Amniotic stem cell (primary cell): ENCODE measurements at places on chromosomes 1 and 21.

DNA sequence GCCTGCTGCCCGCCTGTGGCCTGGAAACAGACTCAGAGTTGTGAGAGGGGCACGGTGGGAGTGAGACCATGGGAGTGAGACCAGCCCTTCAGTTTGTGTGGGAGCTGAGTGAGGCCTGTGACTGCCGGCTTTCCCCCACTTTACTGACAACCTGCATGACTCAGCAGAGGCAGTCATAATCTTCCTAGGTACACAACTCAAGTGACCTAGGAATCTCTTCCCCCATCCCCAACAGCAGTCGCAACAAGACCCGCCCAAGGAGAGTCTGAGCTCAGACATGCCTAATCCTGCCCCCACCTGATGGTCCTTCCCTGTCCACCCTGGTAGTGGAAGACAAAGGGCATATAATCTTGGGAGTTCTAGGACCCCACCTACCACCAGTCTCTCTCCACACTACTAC lies 44.2 kb downstream of the KLHL20 start:
- DNase-seq, result no peak

DNA sequence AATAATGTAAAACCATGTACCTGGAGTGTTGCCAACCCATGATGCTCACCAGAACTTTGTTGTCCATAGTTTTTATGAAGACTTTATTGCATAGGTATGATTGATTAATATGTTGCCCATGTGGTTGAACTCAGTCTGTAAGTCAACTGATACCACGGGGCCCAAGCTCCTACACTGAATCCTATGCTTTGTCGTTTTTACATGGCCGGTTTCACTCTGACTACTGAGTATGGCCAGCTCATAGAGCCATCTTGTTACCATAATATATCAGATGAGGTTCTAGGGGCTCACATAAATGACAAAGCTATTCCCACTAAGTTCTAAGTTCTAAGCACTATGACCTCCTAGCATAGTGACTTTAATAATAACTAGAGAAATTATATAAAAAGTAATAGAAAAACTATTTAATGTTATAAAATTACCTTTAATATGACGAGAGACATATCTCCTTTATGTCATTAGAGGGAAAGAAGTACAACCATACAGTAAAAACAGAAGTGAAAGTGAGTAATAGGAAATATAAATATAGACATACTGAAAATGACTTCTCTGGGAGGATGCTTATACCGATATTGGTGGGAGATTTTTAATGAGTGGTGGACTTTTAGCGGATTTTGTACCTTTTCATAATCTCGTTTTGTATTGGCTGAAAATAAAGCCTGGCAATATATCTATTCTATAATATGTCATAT lies 983.4 kb upstream of the PRMT6 start:
- no peak for DNase-seq

DNA sequence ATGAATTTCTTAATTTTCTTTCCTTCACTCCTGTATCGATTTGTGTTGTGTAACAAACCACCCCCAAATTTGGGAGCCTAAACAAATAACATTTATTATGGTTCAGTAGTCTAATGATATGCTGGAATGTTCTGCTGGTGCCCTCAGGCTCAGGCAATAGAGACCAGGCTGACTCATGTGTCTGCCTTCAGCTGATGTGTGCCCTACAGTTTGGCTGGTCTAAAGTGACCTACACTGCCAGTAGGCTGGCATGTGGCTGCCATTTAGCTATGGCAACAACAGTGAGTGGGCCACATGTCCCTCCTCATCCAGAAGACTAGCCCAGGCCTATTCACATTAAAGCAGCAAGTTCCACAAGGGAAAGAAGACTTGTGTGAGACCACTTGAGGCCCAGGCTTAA lies 115.8 kb downstream of the PTPRC start:
- no peak for DNase-seq

DNA sequence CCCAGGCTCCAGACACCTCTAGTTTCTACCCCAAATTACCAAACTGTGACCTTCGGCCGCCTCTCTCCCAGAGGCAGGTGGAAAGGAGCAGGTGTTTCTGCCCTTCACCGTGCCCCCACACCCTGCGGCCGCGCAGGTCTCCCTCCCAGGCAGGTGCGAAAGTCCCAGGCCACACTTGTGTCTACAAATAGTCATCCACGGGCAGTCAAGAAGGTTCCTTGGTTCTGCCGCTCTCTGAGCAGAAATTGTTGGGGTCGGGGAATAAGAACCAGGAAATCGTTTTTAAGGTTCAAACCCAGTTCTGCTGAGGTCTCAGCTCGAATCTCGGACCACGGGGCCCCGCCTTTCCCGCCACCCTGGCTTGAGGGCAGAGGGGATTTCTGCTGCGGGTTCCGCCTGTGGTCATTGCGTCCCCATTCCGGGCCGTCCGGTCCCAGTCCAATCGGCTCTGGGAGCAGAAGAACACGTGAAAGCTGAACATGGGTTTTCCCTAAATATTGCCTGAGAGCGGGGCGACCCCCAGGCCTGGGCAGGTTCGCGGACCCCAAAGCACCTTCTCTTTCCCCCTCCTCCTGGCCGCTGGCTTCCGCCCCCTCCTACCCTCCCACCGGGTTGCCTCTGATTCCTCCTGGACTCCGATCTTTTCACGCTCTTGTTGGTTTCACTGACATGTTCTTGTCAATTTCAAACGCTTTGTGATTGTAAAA lies 1.2 kb upstream of the ATF3 start:
- no peak for DNase-seq

- no peak for DNase-seq
Measured at GRCh38 chr21:38777531-38777930, 28.2 kb upstream of the ETS2 start.

- DNase-seq, result no peak
Measured at GRCh38 chr1:168645721-168646120, 69.3 kb downstream of the XCL1 start.

DNA sequence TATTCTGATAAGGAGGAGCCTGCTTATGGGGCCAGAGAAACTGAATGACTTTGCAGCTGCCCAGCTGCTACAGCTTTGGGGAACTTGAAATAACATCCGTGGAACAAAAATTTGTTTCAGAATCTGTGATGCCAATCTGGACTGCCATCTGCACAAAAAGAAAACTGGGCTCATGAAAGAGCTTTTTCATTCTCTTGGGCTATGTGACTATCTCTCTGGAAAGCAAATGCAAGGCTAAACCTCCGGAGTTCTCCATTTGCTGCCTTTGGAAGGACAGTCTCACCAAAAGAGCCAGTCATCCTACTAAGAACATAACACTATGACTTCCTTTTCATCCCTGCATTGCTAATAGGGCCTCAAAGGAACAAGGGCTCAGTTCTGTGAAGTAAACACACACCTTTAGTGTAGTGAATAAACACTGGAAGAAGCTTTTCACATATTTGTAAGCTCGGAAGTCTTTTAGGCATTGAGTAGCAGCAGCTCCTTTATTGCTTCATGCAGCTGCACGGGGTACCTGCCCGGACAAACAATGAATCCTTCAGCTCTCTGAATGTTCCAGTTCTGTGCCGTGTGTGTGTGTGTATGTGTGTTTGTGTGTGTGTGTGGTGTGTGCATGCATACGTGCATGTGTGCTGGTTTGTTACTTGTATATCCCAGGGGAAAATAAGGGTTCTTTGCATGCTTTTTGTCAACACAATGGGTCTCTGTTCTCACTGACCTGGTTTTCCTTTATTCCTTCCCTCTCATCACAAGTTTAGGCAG lies 255.5 kb upstream of the SGIP1 start:
- no peak for DNase-seq

GRCh38 chr1:211687462-211688215 lies 12.2 kb upstream of the NEK2 start:
- DNase-seq, result no peak

DNA sequence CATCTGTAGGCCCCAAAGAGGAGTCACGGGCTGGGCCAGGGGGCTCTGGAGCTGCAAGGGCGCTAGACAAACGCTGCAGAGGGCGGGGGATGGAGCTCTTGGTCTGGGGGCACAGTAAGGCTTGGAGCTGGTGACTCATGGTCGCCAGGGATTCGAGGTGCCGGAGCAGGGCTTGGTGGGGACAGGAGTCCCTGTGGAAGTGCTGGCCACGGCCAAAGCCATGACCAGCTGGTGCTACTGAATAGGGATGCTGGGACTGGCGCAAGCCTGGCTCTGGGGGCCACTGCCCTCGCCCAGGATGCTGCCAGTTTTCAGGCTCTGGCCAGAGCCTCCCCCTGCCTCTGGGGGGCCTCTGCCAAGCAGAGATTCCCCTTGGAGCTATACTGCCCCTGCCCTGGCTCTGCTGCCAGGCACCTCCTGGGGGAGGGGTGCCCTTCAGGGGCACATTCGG lies 25.2 kb downstream of the SPOCD1 start:
- no peak for DNase-seq

GRCh38 chr1:178506669-178507068 lies 6.2 kb upstream of the TEX35 start:
- DNase-seq, result no peak

DNA sequence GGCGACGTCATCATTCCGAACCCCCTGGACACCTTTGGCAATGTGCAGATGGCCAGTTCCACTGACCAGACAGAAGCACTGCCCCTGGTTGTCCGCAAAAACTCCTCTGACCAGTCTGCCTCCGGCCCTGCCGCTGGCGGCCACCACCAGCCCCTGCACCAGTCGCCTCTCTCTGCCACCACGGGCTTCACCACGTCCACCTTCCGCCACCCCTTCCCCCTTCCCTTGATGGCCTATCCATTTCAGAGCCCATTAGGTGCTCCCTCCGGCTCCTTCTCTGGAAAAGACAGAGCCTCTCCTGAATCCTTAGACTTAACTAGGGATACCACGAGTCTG lies 10.0 kb downstream of the PROX1 start:
- no peak for DNase-seq

- DNase-seq, result no peak
Measured at GRCh38 chr1:233993651-233994050, 89.2 kb downstream of the SLC35F3 start.
